ENCODE measurements at places on chromosomes 6 and 20. TPM values are rescaled to one million over a fixed set of nuclear protein-coding genes. Genes with fewer than 3 reads are reported as not detected.
A peak's percentile ranks its signal among the peaks of the same experiment; 100 is the strongest.

- peak; percentile 39 for DNase-seq
Measured at GRCh38 chr20:63309261-63310071, 16.5 kb downstream of the COL20A1 start.

DNA sequence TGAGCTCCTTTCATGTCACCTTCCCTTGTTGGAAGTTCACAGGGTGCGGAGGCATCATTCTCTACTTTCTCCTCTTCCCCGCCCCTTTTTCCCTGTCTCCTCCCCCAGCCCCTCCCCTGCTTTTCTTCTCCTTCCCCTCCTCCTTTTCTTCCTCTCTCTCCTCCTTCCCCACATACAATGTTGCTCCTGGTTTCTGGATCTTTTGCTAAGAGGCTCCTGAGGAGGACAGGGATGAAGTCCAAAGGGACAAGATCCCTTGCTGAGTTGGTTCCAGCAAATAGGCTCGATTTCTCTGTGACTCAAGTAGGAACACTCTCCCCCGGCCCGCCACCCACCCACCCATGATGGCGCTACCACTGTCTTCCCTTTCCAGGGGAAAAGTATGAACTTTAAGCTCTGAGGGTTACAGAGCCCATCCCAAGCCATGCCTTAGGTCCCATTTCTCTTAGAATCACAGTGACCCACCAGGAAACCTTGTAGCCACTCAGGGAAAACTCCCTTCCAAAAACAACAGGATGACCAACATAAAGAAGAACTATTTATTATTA is 852 bp upstream of the TFEB start:
- no peak for DNase-seq

Gene SASH1
- total RNA-seq, result 8.8 TPM

- no peak for DNase-seq
Measured at GRCh38 chr6:168605964-168606363, 165.0 kb downstream of the SMOC2 start.

- no peak for DNase-seq
Measured at GRCh38 chr6:86331265-86331840, 606.0 kb upstream of the HTR1E start.

DNA sequence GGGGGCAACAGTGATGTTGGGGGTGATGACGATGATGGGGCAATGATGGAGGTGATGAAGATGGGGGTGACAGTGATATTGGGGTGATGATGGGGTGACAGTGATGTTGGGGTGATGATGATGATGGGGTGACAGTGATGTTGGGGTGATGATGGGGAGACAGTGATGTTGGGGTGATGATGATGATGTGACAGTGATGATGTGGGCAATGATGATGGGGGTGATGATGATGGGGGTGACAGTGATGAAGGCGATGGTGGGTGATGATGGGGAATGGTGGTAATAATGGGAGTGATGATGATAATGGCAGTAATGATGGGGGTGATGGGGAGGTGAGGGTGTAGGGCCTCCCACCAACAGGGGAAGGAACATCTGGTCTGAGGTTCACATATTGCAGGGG is 150.6 kb downstream of the ERMARD start:
- no peak for DNase-seq

GRCh38 chr20:63132131-63132714 is 83.7 kb downstream of the YTHDF1 start:
- DNase-seq, result peak; percentile 36

Gene ADGB
- total RNA-seq, result not detected

- DNase-seq, result no peak
Measured at GRCh38 chr6:4366635-4367395, 231.4 kb upstream of the ECI2 start.

GRCh38 chr6:149990661-149991471 is 27.1 kb downstream of the ULBP1 start:
- DNase-seq, result no peak

Gene MYB
- 0.16 TPM for total RNA-seq

Gene MGME1
- total RNA-seq, result 14.7 TPM

Gene KCNK16
- total RNA-seq, result not detected

DNA sequence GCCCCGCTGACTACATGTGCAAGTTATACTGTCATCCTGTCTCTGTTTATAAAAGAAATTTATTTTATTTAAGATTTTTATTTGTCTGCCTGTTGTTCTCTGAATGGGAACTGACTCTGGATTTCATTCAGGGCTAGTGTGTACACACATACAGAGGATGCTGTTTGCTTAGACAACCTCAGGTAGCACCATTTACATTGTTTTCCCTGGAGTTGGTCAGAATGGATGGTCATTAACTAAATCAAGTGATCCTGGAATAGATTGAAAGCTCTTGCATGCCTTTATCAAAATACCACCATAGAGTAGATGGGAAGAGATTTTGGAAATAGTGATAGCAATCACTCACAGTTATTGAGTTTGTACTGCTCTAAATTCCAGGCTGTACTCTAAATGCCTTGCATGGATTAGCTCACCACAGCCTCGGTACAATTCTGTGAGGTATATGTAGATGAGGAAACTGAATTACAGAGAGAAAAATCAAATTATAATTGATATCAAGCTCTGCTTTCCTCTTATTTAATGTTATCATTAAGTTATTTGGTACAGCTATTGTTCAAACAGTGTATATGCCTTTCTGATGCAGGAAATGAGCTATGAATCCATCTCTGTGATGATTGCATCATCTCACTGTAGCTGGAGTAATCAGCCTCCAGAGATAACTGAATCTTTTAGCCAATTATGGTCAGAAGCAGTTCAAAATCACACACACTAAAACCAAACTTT is 51.9 kb downstream of the RNF217 start:
- no peak for DNase-seq

DNA sequence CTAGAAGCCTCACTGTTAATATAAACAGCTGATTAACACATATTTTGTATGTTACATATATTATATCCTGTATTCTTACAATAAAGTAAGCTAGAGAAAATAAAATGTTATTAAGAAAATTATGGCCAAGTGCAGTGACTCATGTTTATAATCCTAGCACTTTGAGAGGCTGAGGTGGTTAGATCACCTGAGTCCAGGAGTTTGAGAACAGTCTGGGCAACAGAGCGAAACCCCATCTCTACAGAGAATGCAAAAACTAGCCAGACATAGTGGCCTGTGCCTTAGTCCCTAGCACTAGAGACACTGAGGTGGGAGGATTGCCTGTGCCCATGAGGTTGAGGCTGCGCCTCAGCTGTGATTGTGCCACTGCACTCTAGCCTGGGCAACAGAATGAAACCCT is 81.9 kb downstream of the NCOA3 start:
- no peak for DNase-seq

GRCh38 chr6:88808381-88808780 is 155.0 kb downstream of the RNGTT start:
- no peak for DNase-seq

Gene HLA-DOB
- total RNA-seq, result 0.32 TPM

GRCh38 chr6:42239736-42240375 is 22.2 kb upstream of the MRPS10 start:
- DNase-seq, result no peak

GRCh38 chr6:4804095-4804494 is 27.9 kb downstream of the CDYL start:
- DNase-seq, result peak; percentile 10

DNA sequence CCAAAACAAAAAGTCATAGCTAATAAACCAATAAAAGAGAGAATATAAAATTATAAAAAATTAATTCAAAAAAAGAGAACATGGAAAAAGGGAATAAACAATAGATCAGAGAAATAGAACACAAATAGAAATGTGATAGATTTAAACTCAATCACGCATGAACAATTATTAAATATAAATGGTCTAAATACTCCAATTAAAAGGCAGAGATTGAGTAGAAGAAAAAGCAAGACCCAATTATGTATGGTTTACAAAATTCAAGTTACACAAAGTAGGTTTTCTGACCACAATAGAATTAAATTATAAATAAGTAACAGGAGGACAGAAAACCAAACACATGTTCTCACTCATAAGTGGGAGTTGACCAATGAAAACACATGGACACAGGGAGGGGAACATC is 36.4 kb upstream of the MAN1A1 start:
- no peak for DNase-seq

DNA sequence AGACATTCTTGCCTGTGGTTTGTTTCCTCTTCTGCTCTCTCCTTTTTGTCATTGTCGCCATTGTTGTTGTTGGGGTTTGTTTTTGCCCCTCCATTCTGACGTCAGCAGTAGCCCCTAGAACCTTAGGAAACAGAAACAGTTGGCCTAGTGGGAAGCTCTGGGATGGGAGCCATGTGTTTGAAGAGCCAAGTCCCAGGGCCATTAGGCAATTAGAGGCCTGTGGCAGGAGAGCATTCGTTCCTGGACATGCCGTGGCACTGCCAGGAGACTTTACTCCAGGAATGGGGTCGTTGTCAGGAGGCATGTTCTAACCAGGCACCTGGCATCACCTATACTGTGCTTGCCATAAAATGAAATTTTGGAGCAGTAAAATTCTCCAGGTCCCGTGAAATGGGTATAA is 39.7 kb downstream of the PPARD start:
- DNase-seq, result no peak

DNA sequence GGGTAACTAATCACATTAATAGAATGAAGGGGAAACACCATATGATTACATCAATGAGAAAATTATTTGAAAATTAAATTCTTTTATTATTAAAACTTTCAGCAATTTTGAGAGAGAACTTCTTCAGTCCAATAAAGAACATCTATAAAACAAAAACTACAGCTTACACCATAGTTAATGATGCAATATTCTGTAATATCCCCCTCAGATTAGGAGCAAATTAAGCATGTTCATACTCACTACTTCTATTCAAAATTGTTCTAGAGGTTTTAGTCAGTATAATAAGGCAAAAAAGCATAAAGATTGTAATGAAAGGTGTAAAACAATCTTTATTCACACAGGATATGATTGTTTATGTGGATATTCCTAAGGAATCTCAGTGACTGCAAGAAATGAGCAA is 465.4 kb downstream of the CD109 start:
- no peak for DNase-seq

Gene ELOVL2
- total RNA-seq, result 6.8 TPM

DNA sequence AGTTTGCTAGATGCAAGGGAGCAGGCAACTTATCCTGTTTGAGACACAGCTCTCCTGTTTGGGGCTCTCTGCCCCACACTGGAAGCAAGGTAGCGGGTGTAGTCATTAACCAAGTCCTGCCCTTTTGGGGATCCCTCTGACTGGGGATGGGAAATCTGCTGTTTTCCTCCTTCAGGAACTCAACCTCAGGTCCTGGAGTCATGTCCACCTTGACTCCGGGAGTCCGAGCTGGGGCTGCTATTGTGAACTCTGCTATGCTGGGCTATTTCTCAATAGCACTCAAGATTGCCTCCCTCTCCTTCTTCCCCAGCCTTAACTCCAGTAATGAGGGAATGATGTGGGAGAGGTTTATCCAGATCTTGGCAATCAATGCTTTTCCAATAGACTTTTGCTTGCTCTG is 54.1 kb upstream of the CHD6 start:
- DNase-seq, result no peak

DNA sequence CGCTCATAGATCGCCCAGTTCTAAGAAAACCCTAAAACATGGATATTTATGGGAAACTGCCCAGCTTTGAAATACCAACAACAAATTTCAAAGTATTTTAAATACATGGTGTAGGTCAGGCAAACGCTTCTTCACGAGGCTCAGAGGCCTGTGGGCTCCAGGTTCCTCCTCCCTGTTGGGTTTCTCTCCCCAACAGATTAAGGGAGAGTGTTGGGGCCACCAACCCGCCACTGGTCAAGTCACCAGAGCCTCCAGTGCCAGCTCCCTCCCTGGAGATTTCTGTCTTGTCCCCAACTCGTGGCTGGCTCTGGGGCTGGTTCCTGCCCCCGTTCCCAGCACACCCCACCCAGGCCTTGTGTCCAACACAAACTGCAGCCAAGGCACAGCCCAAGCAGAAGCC is 87.9 kb downstream of the PTPN1 start:
- DNase-seq, result no peak

- DNase-seq, result no peak
Measured at GRCh38 chr6:15501826-15502445, 160.9 kb downstream of the DTNBP1 start.

Gene RAMACL
- total RNA-seq, result 0.24 TPM

DNA sequence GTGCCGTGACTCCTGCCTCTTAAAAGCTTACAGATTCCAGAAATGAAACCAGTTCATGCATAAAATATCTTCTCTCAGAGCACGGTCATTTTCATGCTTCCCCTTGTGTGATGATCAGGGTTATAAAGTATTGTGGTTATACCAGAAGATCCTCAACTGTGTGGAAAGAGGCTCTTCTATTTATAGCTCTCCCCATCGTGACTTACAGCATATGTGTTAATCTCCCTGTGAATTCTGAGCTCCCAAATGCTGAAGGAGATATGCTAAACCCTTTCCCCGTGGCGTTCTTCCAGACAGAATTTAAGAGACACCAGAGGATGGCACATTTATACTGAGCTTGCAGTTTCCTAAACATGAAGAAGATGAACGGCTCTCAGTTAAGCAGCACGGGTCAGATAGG is 158.8 kb downstream of the CDH26 start:
- DNase-seq, result no peak

DNA sequence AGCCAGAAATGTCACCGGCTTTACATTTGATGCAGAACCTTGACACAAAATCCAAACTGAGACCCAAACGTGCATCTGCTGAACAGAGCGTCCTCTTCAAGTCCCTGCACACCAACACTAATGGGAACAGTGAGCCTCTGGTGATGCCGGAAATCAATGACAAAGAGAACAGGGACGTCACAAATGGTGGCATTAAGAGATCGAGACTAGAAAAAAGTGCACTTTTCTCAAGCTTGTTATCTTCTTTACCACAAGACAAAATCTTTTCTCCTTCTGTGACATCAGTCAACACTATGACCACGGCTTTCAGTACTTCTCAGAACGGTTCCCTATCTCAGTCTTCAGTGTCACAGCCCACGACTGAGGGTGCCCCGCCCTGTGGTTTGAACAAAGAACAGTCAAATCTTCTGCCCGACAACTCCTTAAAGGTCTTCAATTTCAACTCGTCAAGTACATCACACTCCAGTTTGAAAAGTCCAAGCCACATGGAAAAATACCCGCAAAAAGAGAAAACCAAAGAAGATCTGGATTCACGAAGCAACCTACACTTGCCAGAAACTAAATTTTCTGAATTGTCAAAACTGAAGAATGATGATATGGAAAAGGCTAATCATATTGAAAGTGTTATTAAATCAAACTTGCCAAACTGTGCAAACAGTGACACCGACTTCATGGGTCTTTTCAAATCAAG is 108.4 kb downstream of the RTN4IP1 start:
- no peak for DNase-seq

GRCh38 chr6:167559675-167560479 is 235.0 kb downstream of the TTLL2 start:
- no peak for DNase-seq

- no peak for DNase-seq
Measured at GRCh38 chr6:25463441-25463840, 184.3 kb downstream of the CARMIL1 start.

Gene MAP7
- total RNA-seq, result not detected

Data from SJSA1 (cell line).